Stimulated activated memory B cell treated with anti-CD40 and anti-IgM and Interleukin-4, amounts not matched to agents 10 μg/mL and 1 μg/mL and 100 μg/mL, for 72 hours (primary cell): ENCODE measurements at places on chromosomes 16 and 17.

- no peak for ATAC-seq
These were observed 17.2 kb downstream of the GINS3 start for GRCh38 chr16:58409316-58409973.

- ATAC-seq, result no peak
These were observed 66.9 kb upstream of the RCVRN start for GRCh38 chr17:9971991-9972390.

GRCh38 chr17:28532050-28532960, 20.1 kb downstream of the UNC119 start:
- ATAC-seq, result no peak

DNA sequence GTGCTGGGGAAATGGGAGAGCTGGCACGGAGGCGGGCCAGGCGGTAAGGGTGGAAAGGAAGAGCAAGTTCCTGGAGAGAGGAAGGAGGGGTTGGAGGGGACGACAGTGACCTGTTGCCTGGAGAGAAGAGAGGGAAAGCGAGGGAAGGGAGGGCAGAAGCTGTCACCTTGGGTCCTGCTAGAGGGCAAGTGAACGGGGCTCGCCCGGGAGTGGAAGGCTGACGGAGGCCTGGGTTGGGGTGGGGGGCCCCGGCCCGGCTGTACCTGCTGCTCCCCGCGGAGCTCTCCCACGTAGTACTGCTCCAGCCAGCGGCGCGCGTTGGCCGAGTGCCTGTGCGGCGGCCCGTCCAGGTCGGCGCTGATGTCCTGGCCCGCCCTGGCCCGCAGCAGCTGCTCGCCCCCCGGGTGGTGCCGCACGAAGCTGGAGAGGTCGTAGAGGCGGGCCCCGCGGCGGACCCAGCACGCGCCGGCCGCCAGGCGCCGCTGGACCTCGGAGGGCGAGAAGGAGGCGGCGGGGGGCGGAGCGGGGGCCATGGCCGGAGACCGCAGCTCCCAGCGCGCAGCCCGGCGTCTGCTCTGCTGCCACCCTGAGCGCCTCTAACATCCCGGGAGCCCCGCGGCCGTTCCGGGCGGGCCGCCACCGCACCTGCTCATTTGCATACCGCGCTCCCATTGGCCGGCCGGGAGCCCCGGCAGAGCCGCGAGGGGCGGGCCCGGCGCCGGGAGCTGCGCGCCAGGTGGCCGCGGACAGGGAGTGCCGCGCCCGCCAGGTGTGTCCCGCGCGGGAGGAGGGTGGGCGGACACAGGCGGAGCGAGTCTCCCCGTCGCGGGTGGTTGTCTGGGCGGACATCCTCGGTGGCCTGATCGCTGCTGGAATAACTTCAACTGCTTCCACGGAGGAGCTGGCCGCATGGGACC, at the start of gene FA2H:
Gene FA2H, minus strand, starts transcription at position 598 of the 917 bp plus-strand sequence. Its CDS starts 65 bp downstream, at position 533.
- ATAC-seq, result peak; percentile 91

DNA sequence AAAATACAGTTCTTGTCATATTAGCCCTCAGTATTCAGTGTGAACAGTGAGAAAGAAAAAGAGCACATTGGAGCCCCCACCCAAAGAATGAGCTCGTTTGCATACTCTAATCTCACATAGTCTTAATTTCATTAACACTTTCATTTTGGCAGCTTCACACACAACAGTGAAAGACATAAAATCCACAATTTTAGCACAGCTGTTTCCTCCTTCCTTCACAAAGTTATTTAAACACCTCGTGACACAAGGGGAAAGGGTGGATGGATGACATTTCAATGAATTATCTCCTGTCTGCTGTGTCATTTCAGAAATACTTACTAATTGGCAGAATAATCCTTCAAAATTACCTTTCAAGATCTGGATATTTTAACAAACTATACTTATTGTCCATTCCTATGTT, 299.3 kb downstream of the KCNJ2 start:
- no peak for ATAC-seq

DNA sequence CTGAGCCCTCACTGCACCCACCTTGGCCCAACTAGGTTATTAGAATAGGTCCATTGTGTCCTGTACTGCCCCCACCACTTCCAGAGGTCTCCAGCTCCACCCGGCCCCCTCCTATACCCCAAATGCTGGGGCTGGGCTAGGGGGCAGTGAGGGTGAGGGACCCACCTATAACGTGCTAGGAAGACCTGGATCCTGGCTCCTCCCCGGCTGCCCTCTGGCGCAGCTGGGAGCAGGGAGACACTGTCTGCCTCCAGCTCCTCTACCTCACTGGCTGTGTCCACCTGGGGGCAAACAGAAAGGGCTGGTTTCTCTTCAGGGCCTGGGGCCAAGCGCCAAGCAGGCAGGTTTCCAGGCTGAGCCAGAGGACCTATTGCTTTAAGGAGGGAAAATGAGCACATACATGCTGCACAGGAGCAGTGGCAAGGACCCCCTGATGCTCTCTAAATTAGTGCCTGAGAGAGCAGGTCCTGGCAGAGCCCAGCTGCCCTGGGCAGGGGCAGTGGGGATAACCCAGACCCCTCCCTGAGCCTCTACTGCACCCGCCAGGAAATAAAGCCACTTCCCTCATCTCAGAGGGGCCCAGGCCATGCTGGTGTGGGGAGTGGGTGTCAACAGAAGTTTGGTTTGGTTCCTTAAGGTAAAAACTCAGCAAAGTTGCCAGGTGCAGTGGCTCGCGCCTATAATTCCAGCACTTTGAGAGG, 12.2 kb downstream of the TSPOAP1 start:
- no peak for ATAC-seq

GRCh38 chr17:46151762-46152161, 41.5 kb downstream of the KANSL1 start:
- no peak for ATAC-seq

GRCh38 chr17:61483778-61484116, 31.5 kb downstream of the TBX4 start:
- ATAC-seq, result no peak

- no peak for ATAC-seq
These were observed 50.5 kb upstream of the SALL1 start for GRCh38 chr16:51201604-51202003.

DNA sequence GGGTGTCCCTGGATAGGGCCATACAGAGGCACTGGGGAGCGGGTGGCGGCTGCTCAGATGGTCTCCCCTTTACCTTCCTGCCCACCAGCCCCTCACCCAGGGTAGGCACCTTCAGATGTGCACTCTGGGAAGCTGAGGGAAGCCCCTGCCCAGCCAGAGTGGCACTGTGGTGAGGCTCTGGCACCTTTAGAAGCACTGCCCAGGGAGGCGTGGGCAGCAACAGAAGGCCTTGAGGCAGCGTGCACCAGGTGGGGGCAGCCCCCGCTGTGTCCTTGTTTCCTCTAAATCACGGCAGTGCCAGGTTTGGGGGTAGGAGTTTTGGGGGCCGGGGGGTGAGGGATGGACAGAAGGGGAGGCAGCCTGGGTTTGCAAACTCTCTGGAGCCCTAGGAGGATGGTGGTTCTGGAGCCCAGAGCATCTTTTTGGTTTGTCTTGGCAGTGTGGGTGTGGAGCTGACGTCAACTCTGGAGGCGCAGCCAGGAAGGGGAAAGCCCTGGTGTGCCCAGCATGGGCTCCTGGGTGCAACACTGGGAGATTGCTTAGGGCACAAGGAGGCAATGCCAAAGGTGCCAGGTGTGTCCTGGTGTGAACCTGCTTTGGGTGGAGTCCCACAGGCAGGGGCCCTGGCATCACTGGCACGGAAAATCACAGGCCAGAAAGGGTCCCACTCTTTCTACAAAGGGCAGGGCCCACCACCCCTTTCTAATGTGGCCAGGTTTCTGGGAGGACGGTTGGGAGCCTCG, 23.1 kb upstream of the CDC42EP4 start:
- peak; percentile 32 for ATAC-seq

- ATAC-seq, result no peak
These were observed 7.7 kb downstream of the FOXL1 start for GRCh38 chr16:86585821-86586611.

- no peak for ATAC-seq
These were observed 12.0 kb downstream of the CA4 start for GRCh38 chr17:60161598-60162330.

DNA sequence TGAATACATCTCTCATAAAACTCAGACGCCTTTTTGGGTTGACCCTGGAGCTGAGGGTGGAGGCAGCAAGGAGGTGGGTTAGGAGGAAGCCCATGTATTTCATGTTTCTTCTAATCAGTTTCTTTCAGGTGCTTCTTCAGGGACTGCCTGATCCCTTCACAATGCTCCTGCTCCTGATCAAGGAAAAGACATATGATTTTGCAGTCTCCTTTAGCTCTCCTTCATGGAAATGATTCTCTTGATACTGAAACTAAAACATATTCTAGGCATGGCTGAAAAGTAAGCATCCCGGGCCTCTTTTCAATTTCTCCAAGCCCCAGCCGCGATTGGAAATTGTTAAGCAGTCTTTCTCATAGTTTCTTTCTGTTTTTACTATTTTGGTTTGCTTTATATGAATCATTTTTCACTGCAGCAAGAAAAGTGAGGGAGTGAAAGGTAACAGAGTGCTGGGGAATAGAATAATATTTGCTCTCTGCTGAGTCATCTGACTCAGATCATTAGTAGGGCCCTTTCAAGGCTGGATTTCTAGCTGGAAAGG, 730.7 kb downstream of the CDH11 start:
- ATAC-seq, result no peak

DNA sequence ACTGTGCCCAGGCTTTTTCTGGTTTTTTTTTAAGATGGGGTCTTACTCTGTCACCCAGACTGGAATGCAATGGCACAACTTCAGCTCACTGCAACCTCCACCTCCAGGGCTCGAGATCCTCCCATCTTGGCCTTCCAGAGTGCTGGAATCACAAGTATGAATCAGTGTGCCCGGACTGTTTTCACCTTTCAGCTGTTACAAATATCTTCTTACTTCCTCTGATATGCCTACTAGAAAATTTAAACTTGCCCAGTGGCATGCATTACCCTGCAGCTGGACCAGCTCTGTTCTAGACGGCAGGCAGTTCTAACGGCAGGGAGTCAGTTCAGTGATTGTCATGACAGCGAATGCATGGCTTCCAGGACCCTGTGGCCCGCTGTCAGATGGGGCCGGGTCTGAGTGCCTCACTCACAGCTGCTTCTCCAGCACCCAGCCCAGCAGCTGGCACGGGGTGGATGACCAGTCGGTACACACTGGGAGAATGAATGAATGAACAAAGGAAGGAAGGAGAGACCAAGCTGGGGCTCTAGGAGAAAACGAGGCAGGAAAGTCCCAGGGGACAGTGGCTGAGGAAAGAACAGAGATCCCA, 28.0 kb upstream of the LITAF start:
- ATAC-seq, result no peak

GRCh38 chr17:38444151-38444550, 15.9 kb downstream of the ARHGAP23 start:
- peak; percentile 74 for ATAC-seq

DNA sequence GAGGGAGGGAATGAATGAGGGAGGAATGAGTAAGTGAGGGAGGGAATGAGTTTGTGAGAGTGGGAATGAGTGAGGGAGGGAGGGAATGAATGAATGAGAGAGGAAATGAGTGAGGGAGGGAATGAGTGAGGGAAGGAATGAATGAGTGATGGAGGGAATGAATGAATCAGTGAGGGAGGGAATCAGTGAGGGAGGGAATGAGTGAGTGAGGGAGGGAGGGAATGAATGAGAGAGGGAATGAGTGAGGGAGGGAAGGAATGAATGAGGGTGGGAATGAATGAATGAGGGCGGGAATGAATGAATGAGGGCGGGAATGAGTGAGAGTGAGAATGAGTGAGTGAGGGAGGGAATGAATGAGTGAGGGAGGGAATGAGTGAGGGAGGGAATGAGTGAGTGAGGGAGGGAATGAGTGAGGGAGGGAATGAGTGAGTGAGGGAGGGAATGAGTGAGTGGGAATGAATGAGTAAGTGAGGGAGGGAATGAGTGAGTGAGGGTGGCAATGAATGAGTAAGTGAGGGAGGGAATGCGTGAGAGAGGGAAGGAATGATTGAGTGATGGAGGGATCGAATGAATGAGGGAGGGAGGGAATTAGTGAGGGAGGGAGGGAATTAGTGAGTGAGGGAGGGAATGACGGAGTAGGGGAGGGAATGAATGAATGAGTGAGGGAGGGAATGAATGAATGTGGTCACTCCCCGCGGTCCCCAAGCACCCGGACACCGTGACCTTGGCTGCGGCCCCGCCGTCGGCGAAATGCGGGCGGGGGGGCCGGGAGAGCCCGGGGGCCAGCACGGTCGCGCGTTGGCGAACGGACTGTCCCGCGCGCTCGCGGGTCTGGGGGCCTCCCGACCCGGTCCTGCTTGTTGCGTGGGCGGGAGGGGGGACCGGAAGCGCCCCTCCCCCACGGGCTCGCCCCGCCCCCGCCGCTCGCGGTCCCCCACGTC, 1.1 kb upstream of the UBE2I start:
- ATAC-seq, result peak; percentile 31

DNA sequence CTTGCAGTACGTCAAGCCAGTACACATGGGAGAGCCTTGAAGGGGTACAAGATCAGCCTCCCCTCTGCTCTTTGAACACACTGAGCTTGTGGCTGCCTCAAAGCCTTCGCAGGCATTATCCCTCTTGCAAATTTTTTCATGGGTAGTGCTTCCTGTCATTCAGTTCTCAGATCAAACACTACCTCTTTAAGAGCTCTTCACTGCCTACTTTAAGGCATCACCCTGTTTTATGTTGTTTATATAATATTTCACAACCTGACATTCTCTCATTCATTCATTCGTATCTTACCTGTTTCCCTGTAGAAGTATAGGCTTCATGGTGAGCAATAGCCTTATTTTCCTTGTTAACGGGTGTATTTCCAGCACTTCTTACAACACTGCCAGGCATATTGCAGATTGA, 269.1 kb downstream of the CDH13 start:
- ATAC-seq, result no peak

DNA sequence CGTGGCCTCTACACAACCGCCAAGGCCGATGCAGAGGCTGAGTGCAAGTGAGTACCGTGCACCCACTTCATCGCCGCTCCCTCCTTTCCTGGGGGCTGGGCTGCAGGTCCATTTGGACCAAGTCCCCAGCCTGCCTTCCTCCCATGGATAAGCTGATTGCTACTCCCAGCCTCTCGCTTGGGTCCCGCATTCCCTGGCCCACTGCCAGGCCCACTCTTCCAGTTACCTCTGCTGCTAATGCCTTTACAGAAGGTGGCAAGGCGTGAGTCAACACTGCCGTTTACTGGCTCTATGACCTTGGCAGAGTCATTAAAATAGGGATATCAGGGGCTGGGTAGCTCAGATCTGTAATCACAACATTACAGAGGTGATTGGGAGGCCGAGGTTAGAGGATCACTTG, 11.2 kb downstream of the SULT1A2 start:
- no peak for ATAC-seq
